ENCODE measurements at places on chromosomes 4 and X.
A peak's percentile ranks its signal among the peaks of the same experiment; 100 is the strongest.

GRCh38 chrX:94114362-94114761 lies 440.4 kb downstream of the FAM133A start:
- DNase-seq, result no peak

DNA sequence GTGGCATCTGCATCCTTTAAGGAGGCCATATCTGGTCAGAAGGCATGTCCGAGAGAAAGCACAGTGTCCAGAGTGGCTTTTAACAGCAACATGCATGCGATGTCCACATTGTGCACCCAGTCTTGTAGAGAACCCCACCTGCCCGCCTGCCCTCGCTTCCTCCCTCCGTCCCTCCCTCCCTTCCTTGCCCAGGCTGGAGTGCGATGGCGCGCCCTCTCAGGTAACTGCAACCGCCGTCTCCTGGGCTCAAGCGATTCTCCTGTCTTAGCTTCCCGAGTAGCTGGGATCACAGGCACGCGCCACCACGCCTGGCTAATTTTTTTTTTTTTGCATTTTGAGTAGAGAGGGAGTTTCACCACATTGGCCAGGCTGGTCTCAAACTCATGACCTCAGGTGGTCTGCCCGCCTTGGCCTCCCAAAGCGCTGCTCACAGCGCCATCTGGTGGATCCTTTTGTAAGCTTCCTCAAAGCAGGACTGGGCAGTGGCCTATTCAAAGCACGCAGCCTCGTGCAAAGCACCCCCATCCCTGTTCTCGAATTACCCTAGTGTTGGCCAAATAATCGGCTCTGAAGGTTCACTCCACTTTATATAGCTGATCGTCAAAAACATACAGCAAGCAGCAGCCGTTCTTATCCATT lies 15.0 kb downstream of the BRCC3 start:
- peak; percentile 24 for DNase-seq

GRCh38 chrX:6738518-6739470 lies 203.9 kb upstream of the VCX3A start:
- DNase-seq, result no peak

- DNase-seq, result no peak
Observed at GRCh38 chr4:117908306-117909207, 125.7 kb upstream of the NDST3 start.

GRCh38 chr4:17788956-17789355 lies 7.5 kb upstream of the FAM184B start:
- DNase-seq, result no peak

DNA sequence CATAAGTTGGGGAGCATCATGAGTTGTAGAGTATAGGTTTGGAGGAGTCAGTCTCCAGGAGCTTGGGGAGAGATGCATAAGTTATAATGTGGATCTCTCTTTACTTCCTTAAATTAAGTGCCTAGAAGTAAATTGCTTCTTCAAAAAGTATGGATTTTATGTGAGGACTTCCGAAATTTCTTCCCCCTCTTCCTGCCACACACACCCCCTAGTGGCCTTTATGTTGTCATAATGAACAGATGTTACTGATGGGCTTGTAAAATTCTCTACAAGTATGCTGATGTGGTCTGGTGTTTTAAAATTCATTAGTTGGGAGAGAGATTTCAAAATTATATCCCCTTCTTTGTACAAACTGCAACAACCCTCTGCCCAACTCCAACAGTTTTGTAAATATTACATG lies 2.3 kb upstream of the METTL14 start:
- no peak for DNase-seq

DNA sequence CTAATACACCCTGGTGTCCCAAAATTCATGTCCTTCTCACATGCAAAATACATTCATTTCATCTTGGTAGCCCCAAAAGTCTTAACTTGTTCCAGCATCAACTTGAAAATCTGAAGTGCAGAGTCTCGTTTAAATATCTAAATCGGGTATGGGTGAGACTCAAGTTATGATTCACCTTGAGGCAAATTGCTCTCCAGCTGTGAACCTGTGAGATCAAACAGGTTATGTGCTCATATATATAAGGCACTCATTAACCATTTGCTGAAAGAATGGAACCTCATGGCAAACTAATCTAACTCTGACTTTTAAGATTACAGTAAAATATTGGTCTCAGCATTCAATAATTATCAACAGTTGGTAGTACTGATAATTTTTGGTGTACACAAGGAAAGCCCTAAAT lies 55.5 kb downstream of the PDLIM5 start:
- DNase-seq, result no peak

DNA sequence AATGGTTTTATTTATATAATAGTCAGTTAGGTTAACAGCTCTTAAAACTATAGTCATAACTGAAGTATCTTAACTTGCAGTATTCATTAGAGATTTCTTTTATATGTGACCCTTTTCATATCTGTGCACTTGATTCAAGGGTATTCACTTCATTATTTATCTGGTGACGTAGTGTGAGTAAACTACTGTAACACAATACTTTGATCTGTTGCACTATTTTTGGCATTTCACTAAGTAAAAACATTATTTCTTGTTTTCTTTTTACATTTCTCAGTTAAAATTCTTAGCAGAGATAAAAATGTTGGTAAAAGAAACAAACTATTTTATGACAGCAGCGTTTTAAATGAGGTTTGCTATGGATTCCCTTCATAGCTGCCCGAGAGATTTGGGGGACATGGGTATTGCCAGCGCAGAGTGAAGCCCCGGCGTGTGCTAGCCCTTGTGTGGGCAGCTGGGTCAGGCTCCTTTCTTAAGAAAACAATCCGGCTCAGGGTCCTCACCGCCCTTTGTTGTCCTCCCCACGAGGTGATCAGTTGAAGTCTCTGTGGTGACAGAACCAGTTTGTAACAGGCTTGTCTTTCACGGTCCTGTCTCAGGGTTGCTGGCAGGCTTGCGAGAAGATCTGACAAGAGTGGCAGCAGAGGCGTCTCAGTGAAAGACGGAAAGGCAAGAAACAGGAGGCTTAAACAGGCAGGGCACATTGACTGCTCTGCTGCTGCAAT lies 293.4 kb downstream of the BMPR1B start:
- peak; percentile 30 for DNase-seq

- no peak for DNase-seq
Observed at GRCh38 chr4:133402616-133403015, 253.5 kb downstream of the PCDH10 start.

DNA sequence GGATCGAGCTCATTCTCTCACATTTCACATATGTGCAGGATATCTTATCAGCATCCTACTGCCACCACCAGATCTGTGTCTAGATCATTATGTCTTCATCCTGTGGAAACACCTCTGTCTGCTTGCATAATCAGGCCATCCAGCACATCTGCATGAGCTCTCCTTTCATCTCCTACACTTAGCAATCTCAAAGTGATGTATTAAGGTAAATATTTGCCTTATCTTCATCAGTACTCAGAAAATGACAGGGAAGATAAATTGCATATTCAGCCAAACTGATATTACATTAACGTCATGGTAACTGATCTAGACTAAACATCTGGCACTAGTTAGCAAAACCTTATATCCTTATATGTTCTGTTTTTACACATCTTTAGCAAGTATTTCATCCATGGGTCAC lies 207.3 kb upstream of the PABPC4L start:
- no peak for DNase-seq

- no peak for DNase-seq
Observed at GRCh38 chrX:2701600-2701999, 10.5 kb downstream of the CD99 start.

DNA sequence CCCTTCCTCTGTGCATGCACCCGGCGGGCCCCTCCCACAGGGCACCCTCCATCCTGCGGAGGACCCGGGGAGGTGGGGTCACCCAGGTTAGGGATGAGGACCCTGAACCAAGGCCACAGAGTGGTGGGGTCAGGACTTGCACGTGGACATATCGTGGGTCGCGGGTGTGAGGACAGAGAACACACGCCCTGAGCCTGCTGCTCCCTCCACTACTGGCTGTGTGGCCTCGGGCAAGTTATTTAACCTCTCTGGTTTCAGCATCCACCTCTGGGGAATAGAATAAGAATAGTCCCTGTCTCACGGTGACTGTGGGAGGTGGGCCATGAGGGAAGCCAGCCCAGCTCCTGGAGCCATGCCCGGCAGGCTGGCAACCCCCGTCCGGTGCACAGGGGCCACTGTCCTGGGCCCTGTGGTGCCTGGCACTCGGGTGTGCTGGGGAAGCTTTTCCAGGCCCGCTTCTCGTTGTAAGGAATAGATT lies 5.1 kb downstream of the PSAPL1 start:
- DNase-seq, result no peak

- DNase-seq, result no peak
Observed at GRCh38 chrX:49059681-49060085, 884 bp downstream of the CCDC120 start.

GRCh38 chrX:118589227-118589626 lies 93.6 kb downstream of the DOCK11 start:
- DNase-seq, result no peak

DNA sequence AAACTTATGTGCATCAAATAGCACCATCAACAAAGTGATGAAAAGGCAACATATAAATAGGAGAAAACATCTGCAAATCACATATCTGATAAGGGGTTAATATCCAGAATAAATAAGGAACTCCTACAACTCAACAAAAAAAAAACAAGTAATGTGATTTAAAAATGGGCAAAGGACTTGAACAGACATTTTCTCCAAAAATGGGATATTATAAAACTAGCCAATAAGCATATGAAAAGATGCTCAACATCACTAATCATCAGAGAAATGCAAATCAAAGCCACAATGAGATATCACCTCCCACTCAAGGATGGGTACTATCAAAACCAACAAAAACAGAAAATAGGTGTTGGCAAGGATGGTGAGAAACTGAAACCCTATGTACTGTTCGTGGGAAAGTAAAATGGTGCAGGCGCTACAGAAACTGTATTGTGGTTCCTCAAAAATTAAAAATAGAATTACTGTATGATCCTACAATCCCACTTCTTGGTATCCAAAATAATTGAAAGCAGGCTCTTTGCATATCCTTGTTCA lies 2.4 kb downstream of the DNAJB14 start:
- no peak for DNase-seq

DNA sequence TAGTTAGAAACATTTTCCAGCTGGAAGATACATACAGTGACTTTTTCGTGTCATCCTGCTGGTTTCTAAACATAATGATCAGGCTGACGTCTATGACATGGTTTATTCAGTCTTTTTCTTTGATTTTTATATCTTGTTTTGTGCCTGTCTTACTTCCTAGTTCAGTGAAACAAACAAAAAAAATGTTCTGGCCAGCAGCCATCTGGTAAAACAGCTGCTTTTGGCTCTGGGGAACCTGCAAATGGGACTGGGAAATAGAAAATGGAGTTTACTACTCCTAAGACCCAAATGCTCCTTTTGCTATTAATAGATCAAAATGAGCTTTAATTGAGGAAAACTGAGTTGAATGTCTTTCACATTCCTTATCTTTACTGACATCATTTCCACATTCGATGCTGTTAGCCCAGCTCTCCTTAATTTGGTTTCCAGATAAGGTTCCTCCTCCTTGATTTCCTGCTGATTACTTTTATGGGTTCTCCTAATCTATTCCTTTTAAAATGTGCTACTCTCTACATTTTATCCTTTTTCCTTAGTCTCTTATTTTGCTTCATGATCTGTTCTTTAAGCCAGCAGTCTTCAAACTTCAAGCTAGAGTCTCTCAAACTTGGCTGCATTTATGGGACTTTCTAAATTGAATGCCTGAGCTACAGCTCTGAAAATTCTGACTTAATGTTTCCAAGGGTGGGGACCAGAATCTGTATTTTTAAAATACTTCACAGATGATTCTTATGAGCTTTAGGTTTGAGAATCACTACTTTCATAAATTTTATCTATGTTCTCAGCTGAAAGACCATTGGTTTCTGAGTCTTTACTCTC lies 499.5 kb downstream of the ANKRD50 start:
- DNase-seq, result no peak

DNA sequence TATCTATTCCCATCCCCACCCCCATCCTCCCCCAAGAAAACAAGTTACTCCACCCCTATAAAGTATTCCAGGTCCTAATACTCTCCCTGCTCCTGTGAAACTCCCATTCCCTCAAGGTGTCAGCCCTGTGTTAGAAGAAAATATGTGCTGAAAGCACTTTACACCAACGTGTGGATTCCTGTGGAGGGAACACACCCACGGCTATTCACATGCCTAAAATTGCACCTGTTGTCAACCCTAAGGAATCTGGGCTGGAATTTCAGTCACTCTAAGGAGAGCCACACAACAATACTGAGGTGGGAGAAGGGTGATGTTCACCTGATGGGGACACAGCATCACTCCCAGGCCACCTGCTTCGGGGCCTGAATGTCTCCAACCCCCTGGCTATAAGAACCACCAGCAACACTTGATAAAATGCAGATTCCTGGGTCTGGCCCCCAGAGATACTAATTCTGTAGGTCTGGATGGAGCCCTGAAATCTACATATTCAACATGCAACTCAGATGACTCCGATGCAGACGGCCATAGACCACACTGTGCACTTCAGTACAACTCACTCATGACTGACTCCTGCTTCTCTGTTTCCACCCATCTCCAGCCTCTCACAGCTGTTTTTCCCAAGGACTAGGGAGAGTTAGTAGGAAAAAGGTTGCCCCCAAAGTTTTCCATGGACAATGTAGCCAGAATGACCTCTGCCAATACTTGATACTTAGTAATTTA lies 15.8 kb downstream of the SCD5 start:
- DNase-seq, result peak; percentile 31

GRCh38 chr4:182404376-182404775 lies 161.2 kb downstream of the TENM3 start:
- DNase-seq, result no peak

GRCh38 chr4:189124149-189124758 lies 816.4 kb upstream of the FRG1 start:
- DNase-seq, result peak; percentile 25

DNA sequence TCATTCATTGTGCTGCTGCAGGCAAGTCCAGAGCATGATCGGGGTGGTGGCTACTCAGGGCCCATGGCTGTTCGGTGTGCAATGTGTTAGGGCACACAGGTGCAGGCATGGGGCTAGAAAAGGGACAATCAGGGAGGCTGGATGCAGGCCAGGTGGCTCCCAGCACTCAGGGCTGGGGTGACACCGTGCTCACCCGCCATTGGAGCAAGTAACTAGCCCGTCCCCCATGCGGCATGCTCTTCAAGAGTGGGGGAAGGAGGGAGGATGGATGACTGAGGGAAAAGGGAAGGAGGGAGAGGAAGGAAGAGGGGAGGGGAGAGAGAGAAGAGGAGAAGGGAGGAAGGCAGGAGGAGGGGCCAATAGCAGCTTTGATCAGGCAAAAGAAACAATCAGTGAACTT lies 64.7 kb downstream of the INTS6L start:
- DNase-seq, result no peak

GRCh38 chr4:129377131-129377845 lies 281.3 kb downstream of the C4orf33 start:
- no peak for DNase-seq

- DNase-seq, result peak; percentile 47
Observed at GRCh38 chrX:41923978-41924683, 777 bp upstream of the CASK start.
